ENCODE measurements at places on chromosomes 16 and 17.
A peak's percentile ranks its signal among the peaks of the same experiment; 100 is the strongest.

GRCh38 chr17:36443777-36444176 is 42.7 kb upstream of the ZNHIT3 start:
- no peak for DNase-seq

- DNase-seq: no peak
These were observed 7.6 kb downstream of the ALKBH5 start for GRCh38 chr17:18191236-18191667.

- no peak for DNase-seq
These were observed 14.3 kb downstream of the SMURF2 start for GRCh38 chr17:64647817-64648216.

- DNase-seq: no peak
These were observed 2.1 kb upstream of the NAGS start for GRCh38 chr17:44002141-44002848.

GRCh38 chr17:31318298-31318801 is 3.1 kb downstream of the EVI2A start:
- DNase-seq: no peak

DNA sequence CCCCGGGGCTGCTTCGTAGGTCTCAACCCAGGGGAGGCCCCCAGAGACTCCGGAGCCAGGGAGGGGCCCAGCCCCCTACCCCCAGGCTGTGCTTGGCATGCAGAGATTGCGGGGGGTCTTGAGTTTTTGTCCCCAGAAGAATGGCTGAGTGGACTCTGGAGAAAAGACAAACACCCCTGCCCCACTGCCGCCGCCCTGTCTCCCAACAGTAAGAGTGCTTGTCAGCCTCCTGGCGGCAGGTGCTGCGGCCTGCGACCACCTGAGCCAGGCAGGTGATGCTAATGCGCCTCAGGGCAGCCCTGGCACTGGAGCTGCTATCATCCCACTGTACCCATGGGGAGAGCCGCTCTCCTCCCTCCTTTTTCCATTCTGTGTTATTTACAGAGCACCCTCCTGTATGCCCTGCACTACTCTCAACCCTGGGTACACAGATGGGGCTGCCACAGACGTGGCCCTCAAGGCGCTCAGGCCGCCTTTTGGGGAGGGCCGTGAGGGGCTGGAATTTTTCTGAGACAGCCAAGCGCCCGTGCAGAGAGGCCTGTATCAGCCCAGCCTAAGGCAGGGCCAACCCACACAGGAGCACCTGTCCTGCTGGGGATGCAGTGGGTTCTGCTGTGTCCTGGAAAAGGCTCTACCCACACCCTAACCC is 2.6 kb upstream of the IL17C start:
- no peak for DNase-seq

DNA sequence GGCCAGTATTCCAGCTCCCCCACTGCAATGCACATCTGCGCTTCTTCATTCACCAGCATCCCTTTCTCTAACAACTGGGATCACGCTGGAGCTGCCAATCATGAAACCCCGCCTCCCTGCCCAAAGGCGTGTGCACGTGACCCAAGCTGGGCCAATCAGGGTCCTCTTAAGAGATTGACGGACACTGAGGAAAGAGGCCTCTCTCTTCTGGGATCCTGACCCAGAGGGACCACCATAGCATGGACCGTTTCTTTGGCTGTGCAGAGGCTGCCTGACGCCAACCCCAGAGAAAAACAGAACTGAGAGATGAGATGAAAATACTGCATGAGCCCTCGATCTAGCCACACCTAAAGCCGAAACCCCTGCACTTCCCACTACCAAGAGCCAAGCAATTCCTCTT is 32.0 kb downstream of the COTL1 start:
- no peak for DNase-seq

GRCh38 chr17:40355804-40356758 is 8.5 kb downstream of the GJD3 start:
- no peak for DNase-seq

DNA sequence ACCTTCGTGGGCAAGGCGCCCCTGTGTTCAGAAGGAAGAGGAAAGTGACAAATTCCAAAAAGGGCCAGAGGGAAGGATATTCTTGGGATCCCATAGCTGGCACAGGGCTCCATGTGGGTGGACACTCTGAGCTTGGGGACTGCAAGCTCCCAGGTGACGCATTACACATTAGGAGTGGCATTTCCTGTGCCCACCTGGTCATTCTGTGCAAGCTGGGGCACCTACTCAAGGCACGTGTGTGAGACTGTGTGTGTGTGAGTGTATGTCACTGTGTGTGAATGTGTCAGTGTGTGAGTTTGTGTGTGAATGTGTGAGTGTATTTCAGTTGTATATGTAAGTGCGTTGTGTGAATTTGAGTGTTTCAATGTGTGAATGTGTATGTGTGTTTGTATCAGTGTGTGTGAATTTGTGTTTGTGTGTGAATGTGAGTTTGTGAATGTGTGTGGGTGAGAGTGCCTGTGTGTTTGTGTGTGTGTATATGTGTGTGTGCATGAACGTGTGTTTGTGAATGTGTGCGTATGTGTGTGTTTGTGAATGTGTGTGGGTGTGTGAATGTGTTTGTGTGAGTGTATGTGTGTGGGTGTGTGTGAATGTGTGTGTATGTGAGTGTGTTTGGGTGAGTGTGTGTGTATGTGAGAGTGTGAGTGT is 1.6 kb upstream of the CD300A start:
- no peak for DNase-seq

DNA sequence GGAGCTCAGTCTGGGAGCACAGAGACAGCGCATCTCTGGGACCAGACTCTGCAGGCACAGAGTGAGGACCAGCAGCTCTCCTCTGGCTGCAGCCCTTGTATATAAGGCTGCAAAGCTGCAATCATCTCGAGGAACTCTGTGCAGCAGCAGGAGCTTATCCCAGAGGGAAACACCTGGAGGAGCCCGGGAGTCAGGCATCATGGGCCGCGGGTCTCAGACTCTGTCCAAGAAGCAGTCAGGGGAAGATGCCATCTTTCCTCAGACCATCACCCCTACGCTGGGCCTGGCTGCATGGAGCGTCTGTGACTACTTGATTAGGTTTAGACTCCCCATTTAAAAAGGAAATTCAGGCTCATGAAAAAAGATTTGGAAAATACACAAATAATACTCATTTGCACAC is 122.0 kb downstream of the IRF8 start:
- no peak for DNase-seq

DNA sequence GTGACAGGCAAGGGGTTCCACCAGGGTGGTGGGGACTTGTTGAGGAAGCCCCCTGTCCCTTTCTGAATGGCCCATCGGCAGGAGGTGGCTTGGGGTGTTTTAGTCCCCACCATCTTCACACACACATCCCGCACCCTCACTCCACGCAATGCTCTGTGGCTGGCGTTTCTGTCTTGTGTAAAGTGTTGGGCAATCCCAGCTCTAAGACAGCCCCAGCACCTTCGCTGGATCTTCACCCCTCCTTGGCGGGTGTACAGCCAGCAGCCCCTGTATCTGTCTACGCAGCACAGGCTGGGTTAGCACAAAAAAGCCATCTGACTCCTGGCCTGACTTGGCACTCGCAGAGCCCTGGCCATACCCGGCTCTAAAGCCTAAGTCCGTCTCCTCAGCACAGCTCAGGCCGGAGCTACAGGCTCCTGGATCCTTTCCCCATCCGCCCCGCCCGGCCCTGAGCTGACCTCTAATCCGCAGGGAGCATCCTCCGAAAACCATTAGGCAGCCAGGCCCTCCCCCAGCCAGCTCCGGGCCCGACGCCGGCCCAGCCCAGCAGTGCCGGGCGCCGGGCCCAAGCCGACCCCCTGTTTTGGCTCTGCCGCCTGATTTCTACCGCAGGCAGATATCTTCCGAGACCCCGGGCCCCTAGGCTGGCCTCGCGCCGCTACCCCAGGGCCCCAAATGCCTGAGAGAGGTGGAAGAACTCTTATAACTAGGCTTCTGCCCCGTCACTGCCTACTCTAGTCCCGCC is 42.4 kb upstream of the TAC4 start:
- DNase-seq: no peak

DNA sequence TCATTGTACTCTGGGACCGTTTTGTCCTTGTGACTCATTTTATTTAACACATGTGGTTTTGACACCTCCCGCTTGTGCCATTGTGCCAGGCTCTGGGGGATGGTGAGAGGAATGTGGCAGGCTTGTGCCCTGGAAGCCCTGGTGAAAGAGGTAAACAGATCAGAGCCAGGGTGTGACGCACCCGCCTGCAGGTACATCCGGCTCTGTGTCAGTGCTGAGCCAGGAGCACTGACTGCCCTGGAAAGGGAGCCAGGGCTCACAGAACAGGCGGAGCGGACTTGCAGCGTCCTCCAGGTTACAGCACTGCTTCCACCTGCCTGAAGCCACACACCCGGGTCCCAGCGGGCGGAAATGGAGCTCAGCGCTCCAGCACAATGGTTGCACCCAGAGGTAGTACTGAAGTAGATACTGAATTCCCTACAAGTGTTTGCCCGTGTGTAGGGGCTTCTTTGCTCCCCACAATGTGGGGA is 30.6 kb downstream of the CDRT15 start:
- DNase-seq: no peak

- no peak for DNase-seq
These were observed 13.6 kb downstream of the LGALS9 start for GRCh38 chr17:27644586-27644985.

DNA sequence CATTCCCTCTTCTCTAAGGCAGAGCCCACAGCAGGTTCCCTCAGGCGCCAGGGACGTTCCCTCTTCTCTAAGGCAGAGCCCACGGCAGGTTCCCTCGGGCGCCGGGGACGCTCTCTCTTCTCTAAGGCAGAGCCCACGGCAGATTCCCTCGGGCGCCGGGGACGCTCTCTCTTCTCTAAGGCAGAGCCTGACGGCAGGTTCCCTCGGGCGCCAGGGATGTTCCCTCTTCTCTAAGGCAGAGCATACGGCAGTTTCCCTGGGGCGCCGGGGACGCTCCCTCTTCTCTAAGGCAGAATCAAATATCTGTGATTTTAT is 24.3 kb downstream of the ACSF3 start:
- DNase-seq: no peak

DNA sequence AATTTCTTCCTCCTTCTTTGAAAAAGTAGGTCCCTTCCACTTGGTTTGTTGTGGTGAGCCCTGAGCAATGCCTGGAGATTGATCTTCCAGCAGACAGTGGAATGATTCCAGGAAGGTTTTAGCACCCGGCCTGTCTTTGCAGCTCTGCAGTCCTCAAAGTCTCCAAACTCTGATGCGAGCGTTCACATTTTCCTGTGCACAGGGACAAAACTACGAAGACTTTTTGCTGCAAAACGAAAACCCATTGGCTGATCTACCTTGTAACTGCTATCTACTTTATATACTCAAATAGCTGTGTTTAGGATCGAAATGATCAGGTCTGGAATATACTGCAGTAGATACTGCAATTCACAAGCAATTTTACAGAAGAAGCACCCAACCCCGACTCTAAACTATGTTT is 21.7 kb downstream of the G6PC1 start:
- no peak for DNase-seq

- DNase-seq: no peak
These were observed 2.3 kb upstream of the CALB2 start for GRCh38 chr16:71356051-71356740.

DNA sequence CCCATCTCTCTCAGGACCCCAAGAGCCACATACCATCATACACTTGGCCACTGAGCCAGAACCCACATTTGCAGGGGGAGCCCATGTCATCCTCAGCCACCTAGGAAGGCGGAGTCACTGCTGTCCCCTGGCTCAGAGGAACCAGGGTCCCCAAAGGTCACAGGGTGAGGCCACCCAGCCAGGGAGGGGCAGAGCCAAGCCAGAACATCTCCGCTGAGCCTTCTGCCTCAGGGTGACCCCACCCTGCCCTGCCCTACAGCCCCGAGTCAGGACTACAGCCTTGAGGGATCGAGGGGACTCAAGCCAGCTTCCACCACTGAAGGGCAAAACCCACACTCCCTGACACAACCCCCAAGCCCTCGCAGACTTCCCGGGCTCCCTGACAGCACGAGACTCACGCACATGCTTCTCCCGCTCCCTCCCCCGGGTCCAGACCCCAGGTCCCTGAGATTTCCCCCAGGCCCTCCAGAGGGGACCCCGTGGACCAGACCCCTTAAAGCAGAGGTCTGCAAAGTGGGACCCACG is 17.4 kb downstream of the PIEZO1 start:
- DNase-seq: no peak

- DNase-seq: no peak
These were observed 20.6 kb downstream of the ADAM11 start for GRCh38 chr17:44779211-44780025.

DNA sequence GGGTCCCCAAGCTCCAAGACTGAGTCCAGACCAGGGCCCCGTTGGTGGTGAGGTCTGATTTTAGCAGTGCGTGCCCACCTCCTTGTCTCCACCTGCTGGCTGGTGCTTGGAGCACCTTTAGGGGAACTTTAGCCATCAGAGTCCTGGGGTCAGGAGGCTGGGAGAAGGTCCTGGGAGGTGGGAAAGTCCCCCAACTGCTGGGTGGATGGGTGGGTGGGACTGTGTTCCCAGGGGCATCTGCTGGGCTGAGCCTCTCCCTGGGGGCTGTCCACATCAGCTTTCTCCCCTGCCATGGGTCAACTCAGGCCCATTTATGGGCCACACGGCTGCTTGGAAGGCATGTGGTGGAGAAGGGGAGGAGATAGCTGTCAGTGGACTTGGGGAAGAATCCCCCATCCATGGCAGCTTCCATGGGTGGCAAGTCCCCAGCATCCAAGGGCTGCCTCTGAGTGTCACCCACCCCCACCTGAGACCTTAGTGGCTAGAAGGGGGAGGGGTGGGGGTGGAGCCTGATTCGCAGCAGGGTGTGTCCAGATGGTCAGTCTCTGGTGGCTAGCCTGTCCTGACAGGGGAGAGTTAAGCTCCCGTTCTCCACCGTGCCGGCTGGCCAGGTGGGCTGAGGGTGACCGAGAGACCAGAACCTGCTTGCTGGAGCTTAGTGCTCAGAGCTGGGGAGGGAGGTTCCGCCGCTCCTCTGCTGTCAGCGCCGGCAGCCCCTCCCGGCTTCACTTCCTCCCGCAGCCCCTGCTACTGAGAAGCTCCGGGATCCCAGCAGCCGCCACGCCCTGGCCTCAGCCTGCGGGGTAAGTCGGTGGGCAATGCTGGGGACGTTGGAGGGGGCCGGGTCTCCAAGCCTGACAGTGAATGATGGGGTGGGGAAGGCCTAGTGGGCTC is at the start of gene TRPV2:
TSS of gene TRPV2 (plus strand) at position 541 of the 894 bp plus-strand sequence. CDS start 2,098 bp downstream, outside the sequence.
- no peak for DNase-seq

GRCh38 chr16:3022208-3022683 is 1.5 kb downstream of the HCFC1R1 start:
- no peak for DNase-seq

- peak; percentile 28 for DNase-seq
These were observed 39.8 kb downstream of the USP43 start for GRCh38 chr17:9684955-9685621.

- no peak for DNase-seq
These were observed 49.9 kb downstream of the NLRC5 start for GRCh38 chr16:57039148-57039812.

DNA sequence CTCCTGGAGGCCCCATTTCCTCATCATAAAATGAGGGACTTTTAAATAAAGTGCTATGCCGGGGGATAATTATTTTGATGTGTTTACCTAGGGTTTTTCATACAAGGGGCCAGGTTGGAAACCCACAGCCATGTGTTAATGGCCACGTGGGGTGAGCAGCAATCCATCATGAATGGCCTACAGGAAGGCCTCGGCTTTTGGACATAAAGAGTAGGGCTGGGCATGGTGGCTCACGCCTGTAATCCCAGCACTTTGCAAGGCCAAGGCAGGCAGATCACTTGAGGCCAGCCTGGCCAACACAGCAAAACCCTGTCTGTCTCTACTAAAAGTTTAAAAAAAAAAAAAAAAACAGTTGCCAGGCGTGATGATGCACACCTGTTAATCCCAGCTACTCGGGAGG is 40.3 kb downstream of the MEAK7 start:
- DNase-seq: no peak
